ENCODE measurements at places on chromosomes 5 and 9.

DNA sequence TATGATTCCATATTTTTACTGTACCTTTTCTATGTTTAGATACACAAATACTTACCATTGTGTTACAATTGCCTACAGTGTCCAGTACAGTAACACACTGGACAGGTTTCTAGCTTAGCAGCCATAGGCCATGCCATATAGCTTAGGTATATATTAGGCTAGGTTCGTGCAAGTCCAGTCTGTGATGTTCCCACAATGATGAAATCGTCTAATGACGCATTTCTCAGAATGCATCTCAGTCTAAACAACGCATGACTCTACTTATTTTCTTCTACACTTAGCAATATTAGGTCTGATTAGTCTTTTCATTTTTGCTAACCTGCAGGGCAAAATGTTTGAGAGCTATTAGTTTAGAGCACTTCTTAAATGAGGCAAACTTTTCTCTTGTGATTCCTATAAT lies 22.7 kb downstream of the OR2S2 start:
- DNase-seq: no peak

GRCh38 chr9:5112646-5113045 lies 72.8 kb downstream of the INSL6 start:
- no peak for DNase-seq

GRCh38 chr5:147369742-147370374 lies 135.0 kb downstream of the STK32A start:
- no peak for DNase-seq

GRCh38 chr5:95759005-95759404 lies 27.9 kb downstream of the RHOBTB3 start:
- no peak for DNase-seq

- DNase-seq: no peak
Measured at GRCh38 chr9:1875921-1876448, 139.2 kb upstream of the SMARCA2 start.

DNA sequence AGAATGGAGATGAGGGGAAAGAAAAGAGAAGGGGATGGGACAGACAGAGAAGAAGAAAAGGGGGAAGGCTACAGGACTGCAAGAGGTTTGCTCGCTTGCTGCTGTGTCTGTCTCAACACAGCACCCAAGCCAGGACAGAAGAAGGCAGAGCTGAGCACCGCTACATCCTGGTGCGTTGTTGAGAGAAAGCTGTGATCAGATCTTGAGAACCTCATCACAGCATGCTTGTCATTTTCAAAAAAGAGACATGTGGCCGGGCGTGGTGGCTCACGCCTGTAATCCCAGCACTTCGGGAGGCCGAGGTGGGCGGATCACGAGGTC lies 110.9 kb downstream of the NXNL2 start:
- DNase-seq: no peak

- no peak for DNase-seq
Measured at GRCh38 chr9:3528451-3528850, 2.6 kb upstream of the RFX3 start.

- no peak for DNase-seq
Measured at GRCh38 chr9:3177146-3177761, 333.4 kb upstream of the PUM3 start.

GRCh38 chr5:141298376-141298775 lies 5.5 kb downstream of the SLC25A2 start:
- DNase-seq: no peak

DNA sequence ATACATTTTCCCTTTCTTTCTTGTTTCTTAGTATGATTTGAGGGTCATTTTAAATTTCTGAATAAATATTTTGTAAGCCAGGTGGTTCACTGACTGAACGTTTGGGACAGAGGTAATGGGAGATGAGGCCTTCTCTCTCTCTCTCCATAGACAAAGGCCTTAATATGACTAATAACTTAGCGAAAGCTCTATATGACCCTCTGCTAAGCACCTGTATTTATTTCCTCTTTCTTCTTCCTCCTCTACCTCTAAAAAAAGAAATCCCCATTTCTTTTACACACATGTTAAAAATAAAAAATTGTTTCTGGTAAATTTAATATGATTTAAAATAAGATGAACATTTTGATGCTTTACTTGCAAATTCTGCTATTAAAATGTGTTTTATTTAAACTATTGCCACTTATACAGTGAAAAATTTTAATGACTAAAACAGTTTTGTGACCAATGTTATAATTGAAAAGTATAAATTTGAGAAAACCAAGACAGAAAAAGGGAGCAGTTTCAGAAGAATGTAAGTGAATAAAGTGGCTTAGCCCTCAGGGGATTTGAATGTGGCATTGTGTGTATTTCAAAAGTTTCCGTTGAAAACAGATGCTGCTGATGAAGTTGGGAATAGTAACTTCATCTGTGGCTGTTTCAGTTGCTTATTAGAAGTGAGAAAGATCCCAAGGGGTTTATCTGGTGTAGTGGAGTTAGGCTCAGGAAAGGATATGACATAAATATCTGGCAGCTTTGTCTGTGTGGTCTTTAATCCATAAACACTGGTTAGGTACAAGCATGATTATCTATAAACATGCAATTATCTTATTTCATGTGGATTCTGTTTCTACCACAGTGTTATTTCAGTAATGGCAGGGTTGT lies 128.6 kb upstream of the GRHPR start:
- DNase-seq: peak; percentile 16
